ENCODE measurements at places on chromosomes 11 and 22.
A peak's percentile ranks its signal among the peaks of the same experiment; 100 is the strongest.

- no peak for DNase-seq
These were observed 318.5 kb downstream of the JRKL start for GRCh38 chr11:96708219-96708878.

DNA sequence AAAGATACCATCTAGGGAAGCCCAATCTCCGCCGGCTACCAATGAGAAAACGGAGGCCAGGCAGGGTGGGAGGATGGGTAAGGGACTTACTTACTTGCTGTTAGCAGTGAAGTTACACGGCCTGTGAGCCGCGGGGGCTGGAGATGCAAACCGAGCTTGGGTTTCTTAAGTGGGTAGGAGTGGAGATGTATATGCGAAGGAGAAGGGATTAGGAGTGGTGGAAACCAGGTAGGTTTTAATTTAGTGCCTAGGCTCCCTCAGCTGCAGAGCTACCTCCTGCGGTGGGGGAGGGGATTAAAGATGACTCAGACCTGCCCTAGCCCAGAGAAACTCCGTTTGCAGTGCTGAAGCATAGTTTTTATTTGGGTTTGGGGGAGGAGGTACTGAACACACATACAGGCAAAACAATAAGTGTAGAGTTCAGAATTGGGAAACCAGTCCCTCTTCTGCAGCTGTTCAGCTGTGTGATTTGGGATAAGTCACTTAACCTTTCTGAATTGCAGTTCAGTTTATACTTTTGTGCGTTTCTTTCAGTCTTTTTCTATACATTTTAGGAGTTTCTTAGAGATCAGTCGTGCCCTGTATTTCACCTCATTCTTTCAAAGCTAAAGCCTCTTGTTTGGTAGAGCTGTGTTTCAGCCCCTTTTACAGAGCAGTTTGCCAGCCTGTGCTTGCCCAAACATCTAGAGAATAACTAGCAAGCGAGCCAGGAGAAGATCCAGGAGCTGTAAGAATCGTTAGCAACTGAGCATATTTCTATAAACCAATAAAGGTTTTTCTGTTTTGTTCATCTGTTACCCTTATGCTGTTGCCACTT lies 596 bp upstream of the TNRC6B start:
- DNase-seq = peak; percentile 32

GRCh38 chr22:23047742-23048141 lies 22.6 kb upstream of the GNAZ start:
- no peak for DNase-seq

DNA sequence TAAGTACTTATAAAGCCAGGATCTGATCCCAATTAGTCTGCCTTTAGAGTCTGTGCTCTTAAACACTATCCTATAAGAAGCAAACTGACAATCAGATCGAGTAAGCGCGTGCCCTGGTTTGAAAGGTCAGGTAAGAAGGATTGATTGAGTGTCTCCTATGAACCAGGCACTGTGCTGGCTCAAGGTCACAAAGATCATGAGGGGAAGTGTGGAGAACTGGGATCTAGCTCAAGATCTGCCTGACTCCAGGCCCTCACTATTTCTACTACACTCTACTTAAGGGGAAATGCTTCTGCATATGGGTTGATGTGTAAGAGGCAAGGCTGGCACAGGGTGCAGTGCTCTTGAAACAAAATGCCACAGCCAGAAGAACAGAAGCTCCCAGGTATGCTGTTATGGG lies 77.0 kb downstream of the ME3 start:
- DNase-seq = no peak

DNA sequence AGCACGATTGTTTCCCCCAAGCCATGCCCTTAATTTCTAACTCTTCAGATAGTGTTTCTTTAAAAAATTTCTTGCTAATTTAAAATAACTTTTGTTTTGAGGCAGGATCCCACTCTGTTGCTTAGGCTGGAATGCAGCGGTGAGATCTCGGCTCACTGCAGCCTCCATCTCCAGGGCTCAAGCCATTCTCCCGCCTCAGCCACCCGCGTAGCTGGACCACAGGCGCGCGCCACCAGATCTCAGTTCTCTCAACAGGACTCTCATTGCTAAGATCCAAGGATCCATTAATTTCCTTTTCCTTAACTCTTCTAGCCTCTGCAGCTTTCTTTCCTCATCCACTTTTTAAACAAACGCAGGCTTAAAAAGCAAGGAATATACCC lies 327 bp upstream of the MED17 start:
- DNase-seq = no peak

GRCh38 chr11:27839226-27839913 lies 139.1 kb upstream of the BDNF start:
- peak; percentile 59 for DNase-seq

GRCh38 chr11:69377029-69377952 lies 83.3 kb downstream of the MYEOV start:
- no peak for DNase-seq

GRCh38 chr11:69383372-69384250 lies 89.7 kb downstream of the MYEOV start:
- no peak for DNase-seq

DNA sequence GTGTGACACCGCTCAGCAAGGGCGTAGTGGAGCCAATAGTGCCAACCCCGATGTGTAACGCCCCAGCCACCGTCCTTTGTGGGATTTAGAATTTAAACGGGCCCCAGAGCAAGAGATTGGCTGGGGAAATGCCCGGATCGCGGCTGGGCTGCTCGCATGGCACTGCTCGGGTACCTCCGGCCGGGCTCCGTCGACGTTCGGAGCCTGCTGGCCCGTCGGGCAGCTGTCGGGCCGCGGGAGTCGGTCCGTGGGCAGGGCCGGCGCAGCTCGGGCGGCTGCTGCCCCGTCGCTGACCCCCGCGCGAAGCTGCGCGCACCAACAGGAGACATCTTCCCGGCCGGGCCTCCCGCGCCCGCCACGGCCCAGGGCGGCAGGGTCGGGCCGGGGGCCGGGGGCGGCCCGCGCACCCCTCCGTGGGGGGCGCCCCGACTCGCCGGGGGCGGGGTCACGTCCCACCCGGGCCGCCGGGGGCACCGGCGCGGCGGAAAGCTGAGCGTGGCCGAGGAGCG lies 1.3 kb upstream of the KDM2A start:
- DNase-seq = no peak

GRCh38 chr22:39967996-39968972 lies 8.1 kb downstream of the TMA7B start:
- DNase-seq = no peak

GRCh38 chr11:76382209-76382608 lies 1.1 kb downstream of the GVQW3 start:
- no peak for DNase-seq

GRCh38 chr22:31618471-31619176 lies 43.4 kb downstream of the PISD start:
- no peak for DNase-seq

DNA sequence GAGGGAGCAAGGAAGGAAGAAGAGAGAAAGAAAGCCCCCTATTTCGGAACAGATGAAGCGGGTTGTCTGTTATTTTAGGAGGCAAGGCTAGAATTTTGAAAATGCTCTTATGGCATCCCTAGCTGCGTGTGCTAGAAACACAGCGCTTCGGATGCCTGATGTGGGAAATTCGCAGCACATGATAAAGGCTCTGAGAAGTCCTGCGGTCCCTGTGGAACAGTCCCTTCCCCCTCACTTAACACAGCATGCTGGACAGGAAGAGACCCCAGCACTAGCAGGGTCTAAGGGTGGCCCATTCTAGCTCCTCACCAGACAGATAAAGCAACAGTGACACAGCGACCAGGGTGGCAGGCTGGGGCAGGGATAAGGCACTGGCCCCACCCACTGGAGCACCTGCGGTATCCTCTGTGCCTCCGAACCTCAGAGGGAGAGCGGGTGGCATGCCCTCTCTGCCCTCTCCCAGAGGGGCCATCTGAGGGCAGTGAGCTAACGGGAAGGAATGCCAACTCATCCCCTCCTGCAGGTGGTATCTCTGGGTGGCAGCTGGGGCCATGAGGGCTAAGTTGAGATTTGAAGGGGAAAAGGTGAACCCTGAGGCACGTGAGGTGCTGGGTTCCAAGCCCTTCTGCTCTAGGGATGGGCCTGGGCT lies 75.7 kb downstream of the SCUBE1 start:
- DNase-seq = no peak

GRCh38 chr11:578276-579035 lies 2.2 kb downstream of the PHRF1 start:
- DNase-seq = no peak

DNA sequence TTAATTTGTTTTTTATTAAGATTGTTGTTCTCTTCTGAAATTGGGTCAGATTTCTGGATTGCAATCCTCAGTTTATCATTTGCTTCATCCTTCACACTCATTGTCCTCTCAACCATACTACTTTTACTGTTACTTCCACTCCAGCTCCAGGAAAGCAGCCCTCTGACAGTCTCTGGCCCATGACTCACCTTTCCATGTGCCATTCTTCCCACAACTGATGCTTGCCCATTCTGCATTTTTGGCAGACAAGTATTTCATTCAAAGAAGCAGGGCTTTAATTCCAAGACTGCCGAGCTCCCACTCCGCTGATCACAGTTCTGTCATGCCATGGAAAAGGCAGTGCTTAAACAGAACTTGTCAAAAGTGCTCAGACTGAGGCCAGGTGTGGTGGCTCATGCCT lies 139.2 kb downstream of the WNT11 start:
- DNase-seq = no peak

- DNase-seq = peak; percentile 18
These were observed 51.1 kb upstream of the LMO2 start for GRCh38 chr11:33942954-33943353.

GRCh38 chr11:97684486-97685439 lies 1295.0 kb downstream of the JRKL start:
- DNase-seq = no peak

- DNase-seq = no peak
These were observed 3.4 kb downstream of the PTPRJ start for GRCh38 chr11:47983464-47984397.

DNA sequence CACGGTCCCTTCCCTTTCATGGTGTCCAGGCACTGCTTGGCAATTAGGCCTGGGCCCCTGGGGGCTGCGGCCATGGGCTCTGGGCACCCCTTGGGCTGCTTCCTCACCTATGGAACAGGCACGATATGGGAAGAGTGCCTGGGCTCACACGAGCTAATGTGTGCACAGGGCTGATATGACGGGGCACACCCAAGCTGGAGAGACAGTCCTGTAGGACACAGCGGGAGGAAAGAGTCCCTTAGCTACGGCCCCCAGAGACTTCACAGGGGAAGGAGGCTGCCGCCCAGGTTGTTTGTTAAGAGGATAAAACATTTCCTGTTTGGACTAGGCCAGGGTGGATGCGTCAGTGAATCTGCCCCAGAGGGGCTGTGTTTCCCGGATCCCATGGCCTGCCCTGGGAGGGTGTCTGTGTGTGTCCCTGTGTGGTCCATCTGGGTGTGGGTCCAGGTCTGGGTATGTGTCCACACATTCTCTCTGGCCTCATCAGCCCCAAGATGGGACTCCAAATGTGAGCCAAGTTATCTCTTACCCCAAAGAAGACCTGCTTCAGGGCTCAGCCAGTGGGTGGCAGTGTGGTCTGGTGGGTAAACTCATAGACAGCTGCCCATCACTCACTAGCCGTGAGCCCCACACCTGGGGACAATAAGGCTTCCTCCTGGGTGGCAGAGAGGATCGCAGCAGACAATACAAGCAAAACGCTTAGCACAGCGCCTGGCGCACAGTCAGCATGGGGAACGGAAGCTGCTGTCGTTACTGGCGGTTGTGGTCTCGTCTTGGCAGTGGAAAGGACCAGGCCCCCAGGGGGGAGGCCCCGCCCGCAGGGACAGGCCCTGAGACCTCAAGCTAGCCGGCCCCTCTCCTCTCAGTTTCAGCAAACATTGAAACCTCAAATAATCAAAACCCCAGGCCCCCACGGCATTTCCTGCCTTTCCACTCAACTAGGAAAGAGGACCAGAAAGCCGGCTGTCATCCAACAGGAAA lies 3.2 kb upstream of the EMID1 start:
- no peak for DNase-seq

DNA sequence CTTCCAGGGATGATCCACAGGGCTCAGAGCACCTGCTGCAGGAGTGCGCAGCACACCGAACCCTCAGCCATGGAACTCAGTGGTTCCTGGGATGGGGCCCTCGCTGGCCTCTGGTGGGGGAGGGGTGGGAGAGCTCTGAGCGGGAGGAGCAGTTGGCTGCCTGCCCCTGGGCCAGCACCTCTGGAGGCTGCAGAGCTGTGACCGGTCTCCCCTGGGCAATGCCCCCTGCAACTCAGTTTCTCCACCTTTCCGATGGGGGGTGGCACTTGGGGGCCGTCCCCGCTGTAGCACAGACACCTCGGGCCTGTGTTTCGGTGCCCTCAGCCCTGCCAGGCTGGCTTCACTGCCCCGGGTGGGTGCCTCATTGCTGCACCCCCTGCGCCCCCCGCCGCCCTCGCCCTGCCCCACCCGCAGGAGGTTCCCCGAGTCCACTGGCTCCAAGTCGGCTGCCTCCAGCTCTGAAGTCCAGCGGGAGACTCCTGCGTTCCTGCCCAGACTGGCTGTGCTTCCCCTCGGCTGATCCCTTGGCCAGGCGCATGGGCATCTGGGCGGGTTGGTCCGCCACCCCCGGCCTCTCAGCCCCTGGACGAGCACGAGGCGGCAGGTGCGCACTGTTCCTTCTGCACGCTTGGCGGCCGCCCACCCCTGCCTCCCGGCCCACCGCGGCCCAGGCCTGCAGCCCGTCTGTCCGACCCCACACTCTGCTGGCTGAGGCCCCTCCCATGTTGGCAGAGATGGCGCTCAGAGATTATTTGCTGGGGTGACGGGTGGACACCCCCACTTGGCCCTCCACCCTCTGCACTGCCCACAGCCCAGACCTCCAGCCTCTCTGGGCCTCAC lies 1.8 kb downstream of the MUC6 start:
- DNase-seq = no peak

DNA sequence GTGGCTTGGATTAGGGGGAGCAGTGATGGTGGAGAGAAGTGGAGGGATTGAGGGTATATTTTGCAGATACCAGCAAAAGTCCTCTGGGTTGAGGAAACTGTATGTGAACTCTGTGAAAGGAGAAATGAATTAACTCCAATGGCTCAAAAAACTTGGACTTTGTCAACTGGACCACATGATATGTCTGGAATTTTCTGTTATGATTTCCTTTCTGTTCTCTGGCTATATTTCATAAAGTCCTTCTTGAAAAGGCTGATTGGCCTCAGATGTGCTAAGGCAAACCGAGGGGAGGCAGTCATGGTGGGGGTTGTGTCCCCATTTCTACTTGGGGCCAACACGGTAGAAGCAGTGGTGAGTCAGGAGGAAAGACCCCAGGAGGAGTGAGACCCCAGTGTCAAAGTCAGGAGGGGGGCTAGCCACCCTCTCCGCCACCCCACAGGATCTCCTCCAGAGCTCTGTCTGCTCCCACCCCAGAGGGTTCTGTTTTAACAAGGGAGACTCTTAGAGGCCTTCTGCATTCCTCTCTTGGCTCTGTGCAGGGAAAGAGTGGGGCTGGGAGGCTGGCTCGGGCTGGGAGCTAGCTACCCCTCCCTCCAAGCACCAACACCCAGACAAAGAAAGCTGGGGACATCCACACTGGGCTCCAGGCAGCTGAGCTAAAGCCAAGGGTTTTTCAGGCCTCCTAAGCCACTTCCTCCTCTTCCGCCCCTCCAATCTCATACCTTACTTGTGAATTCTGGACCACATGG lies 13.8 kb downstream of the CHRDL2 start:
- DNase-seq = no peak

GRCh38 chr11:68692115-68692514 lies 7.8 kb downstream of the GAL start:
- DNase-seq = no peak

- DNase-seq = no peak
These were observed 51.4 kb downstream of the GRIK4 start for GRCh38 chr11:120562806-120563425.

GRCh38 chr11:133835593-133836548 lies 9.4 kb downstream of the SPATA19 start:
- DNase-seq = no peak

GRCh38 chr11:13052130-13052571 lies 43.0 kb downstream of the RASSF10 start:
- no peak for DNase-seq

- DNase-seq = no peak
These were observed 216.2 kb downstream of the DSCAML1 start for GRCh38 chr11:117580866-117581265.

Measured in fibroblast of skin of left quadriceps (primary cell).